Epithelial cell of umbilical artery (primary cell): ENCODE measurements at places on chromosomes 3 and 15. TPM values are rescaled to one million over a fixed set of nuclear protein-coding genes. Genes with fewer than 3 reads are reported as not detected.

The EHHADH gene
- total RNA-seq, result 2.9 and 16.1 TPM in 2 replicates

The ENTPD3 gene
- total RNA-seq, result under 0.01 TPM in 1 of 2 replicates, not detected in the other

The IFT80 gene
- 30.2 and 47.0 TPM in 2 replicates for total RNA-seq

The ZCWPW2 gene
- total RNA-seq, result 0.32 and 0.46 TPM in 2 replicates

The ANKRD34C gene
- not detected in 2 replicates for total RNA-seq

The HCLS1 gene
- 55.2 and 55.3 TPM in 2 replicates for total RNA-seq

The TNIK gene
- 15.3 and 46.7 TPM in 2 replicates for total RNA-seq

The CPLX3 gene
- not detected in 2 replicates for total RNA-seq

The FEZF2 gene
- not detected in 2 replicates for total RNA-seq

The PLSCR1 gene
- 57.5 and 201 TPM in 2 replicates for total RNA-seq

The LXN gene
- 91.6 and 126 TPM in 2 replicates for total RNA-seq

The MUC20 gene
- not detected in 2 replicates for total RNA-seq

The SLC26A6 gene
- 12.3 and 30.5 TPM in 2 replicates for total RNA-seq

The LHFPL4 gene
- not detected in 2 replicates for total RNA-seq
